ENCODE measurements at places on chromosomes 5 and 9.

- DNase-seq, result no peak
Measured at GRCh38 chr9:137194909-137195308, 5.6 kb downstream of the TPRN start.

GRCh38 chr9:136670576-136671253 lies 8.0 kb downstream of the EGFL7 start:
- DNase-seq, result no peak

DNA sequence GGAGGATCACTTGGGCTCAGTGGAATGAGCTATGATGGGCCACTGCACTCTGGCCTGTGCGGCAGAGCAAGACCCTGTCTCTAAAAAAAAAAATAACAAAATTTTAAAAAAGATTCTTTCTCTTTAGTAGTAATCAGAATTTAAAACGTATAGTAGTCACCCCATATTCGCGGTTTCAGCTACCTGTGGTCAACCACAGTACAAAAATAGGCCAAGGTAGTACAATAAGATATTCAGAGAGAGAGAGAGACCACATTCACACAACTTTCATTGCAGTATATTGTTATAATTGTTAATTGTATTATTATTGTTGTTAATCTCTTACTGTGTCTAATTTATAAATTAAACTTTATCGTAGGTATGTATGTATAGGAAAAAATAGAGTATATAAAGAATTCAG lies 18.7 kb downstream of the INIP start:
- DNase-seq, result no peak

GRCh38 chr9:95175523-95175922 lies 142.0 kb downstream of the FANCC start:
- no peak for DNase-seq

DNA sequence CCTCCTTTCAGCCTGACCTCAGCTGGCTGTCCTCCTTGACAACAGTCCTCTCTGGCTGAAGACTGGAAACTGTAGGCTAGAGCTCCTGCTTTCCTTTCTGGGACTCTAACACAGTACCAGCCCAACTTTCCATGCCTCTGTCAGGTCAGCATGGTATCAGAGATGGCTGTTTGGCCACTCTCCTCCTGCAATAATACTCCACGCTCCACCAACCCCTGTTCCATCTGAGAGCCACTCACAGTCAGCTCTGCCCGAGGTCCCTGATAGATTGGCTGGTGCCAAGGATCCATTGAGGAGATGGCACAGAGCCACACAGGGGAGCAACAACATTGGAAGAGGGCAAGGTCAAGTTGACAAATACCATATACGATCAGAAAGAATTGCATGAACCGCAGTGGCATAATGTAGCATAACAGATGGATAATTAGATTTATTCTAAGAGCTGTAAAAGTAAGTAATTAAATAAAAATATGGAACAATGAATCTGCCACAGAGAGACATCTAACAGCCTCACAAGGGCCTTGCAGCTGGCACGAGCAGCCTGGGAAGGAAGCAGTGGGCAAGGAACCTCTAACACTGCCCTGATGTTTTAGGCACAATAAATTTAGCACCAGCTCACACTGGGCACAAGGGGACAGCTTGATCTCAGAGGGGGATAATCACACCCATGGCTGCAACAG lies 94.3 kb upstream of the LRRTM2 start:
- no peak for DNase-seq

DNA sequence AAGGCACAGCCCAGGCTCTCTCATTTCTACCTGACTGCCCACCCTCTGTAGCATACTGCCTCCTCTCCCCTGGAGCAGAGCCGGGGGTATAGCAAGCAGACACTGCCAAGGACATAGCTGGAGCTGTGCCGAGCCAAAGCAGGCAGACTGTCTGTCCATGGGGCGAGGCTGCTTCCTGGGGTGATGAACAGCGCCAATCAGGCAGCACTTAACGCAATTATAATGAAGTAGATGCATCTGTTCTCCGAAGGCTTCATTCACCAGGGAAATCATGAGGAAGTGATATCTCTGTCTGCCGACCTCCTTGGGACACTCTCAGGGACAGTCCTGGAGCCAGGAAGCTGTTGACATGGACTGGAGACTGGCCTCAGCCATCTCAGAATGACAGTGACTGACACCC lies 230.7 kb downstream of the ASTN2 start:
- no peak for DNase-seq

DNA sequence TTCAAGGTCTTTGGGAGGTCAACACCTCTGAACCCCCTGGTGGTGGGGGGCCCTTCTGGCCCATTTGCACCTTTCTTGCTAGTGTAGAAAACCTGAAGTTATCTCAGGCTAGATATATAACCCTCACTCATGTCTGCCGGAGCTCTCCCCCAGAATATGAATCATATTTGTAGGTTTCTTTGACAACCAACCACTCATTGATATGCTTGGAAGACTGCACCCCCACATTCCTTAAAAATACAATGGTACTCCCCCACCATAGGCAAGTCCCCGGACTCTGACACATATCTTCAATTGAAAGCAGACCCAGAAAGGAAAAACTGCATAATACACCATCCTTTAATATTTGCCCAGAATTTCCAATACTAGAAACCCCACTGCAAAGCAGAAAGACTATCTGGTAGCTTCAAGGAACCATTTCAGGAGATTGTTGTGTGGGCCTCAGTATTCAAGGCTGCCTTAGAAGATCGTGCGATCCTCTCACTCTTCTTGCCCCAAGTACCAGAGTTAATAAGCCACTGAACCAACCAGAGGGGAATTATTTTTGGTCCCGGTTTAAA lies 978 bp upstream of the UBE2B start:
- DNase-seq, result no peak

DNA sequence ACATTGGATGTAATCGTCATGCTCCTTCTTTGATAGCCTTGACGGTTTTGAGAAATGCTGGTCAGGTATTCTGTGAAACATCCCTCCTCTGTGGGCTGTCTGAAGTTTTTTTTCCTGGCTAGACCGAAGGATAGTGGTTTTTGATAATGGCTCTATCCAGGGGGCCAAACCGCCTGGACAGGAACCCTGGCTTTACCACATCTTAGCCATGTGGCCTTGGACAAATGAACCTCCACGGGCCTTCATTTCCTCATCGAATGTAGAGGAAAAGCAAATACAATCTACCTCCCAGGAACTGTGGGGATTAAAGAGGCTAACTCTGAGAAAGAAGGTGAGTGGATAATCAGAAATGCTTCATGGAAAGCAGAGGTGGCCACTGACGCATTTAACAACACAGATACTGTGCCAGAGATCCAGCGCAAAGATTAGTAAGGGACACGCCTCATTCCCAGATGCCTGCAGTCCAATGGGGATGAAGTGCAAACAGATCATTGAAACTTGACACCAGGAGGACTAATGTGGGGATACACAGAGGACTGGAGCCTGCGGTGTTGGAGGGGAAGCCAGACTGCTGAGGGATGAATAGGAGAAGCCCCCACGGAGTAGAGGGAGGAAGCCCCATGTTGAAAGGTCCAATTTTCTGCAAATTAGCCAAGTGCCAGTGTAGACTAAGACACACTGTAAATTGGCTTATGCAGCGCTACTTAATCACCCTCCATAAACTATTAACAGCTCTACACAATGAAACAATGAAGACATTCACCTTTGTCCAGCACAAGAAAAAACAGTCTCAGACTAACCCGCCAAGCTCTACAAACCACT lies 41.6 kb downstream of the MYO10 start:
- DNase-seq, result peak; percentile 29

DNA sequence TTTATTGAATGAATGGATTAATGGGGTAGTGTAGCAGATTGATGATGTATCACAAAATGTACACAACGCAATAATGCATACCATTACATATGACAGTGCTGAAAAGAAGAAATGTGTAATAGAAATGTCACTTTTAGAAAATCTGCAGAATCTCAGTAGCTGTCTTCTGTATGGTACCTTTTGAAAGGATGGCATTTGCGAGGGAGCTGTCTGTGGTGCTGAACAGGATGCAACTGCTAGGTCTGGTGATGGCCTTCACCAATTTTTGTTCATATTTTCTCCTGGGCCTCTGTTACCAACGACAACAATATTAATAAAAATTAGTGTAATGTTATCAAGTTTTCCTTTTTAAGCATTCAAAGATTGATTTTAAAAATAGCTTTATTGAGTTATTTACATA lies 36.2 kb upstream of the OTULIN start:
- peak; percentile 21 for DNase-seq

GRCh38 chr5:178080618-178081410 lies 32.5 kb upstream of the N4BP3 start:
- DNase-seq, result no peak

DNA sequence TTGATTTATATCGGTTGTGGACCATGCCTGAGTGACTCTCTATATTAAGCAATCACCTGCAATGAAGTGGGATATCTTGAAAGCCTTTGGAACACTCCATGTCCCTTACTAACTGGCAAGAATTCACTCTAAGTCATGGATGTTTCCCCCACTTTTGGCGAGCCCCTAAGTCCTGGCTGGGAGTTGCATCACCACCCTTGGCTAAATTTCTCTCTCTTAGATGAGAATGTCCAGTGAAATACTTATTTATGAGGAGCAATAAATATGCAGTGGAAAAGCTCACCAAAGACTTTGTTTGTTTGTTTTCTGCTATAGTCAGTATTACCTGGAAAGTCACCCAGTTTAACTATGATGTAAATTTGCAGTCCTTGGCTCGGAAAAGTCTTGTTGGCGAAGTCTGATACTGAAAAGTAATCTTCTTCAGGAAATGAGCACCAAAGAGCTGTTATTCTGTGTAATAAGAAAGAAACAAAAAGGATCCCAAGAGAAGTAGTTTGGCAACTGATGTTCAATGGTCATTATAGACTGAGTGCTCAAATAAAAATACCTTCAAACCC lies 333.8 kb downstream of the DMRT2 start:
- no peak for DNase-seq

- DNase-seq, result peak; percentile 22
Measured at GRCh38 chr9:16642421-16643109, 227.9 kb downstream of the BNC2 start.

DNA sequence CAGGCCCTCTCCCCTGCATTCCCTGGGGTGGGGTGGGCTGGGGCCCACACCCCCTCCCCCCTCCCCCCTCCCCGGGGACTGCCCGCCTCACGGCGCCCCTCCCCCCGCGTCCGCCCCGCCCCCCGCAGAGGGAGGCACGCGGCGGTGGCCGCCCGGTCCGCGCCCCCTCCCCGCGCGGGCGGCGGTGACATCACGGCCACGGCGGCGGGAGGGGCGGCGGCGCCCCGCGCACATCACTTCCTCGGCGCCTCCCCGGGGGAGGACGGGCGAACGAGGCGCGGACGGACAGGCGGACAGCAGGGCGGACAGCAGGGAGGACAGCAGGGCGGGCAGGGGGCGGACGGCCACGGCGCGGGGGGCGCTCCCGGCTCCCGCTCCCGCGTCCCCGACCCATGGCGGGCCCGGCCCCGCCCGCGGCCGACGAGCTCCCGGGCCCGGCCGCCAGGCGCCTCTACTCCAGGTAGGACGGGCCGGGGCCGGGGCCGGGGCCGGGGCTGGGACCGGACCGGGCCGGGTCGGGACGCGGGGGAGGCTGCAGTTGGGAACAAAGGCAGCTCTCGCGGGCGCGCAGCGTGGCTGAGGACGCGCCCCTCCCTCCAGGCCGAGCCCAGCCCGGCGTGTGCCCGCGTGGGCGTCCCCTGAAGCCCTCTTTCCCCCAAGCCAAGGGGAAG lies at the start of gene GPSM1:
GPSM1 (plus strand) TSS at position 236 of the 671 bp plus-strand sequence; CDS start at position 393, 157 bp downstream.
- peak; percentile 75 for DNase-seq

DNA sequence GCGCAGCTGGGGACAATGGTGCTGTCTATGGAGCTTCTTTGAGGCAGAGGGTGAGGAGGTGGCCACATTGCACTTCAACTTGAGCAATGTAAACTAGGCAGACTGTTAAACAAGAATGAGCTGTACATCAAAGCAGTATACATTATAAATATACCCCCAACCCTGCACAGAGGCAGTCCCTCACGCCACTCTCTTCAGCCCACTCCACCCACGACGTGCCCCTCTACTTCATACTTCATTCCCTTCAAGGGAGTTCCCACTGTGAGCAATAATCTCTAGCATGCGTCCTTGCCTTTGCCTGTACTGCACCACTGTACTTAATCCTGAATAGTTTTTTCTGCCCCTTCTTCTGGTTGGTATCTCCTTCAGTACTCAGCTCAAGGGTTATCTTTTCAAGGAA lies 14.4 kb downstream of the TRPM3 start:
- DNase-seq, result no peak

- DNase-seq, result no peak
Measured at GRCh38 chr9:97411440-97411788, 482 bp upstream of the TDRD7 start.

GRCh38 chr9:125586172-125586511 lies 120.9 kb downstream of the MAPKAP1 start:
- DNase-seq, result no peak

GRCh38 chr9:3018691-3019230 lies 174.9 kb upstream of the PUM3 start:
- DNase-seq, result no peak
